NCI-H524 treated with DMSO at 0.1 percent for 48 hours (cell line): ENCODE measurements at places on chromosomes 11 and 22.

GRCh38 chr11:125918140-125918840, 14.0 kb downstream of the DDX25 start:
- DNase-seq = no peak

DNA sequence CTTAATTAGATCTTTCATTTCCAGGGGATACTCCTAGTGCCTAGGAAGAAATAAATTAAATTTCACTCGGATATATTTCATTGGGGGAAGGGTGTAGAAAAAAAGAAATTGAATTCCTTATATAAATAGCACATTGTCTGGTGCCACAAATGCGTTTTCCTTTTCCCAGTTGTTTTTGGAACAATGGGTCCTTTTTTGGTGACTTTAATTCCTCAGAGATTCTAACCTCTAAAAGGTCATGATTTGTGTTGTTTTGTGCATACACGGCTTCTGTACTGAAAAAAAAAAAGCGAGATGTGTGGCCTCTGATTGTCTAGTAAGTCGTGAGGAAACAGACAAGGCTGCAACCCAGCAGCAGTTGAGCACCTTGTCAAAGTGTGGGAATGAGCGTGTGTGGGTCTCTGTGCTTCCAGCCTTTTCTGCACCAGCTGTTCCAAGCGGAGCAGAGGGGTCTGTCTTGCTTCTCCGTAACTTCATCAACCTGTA, 64.5 kb upstream of the CRTAM start:
- DNase-seq = no peak

GRCh38 chr11:128834157-128834556, 32.9 kb downstream of the KCNJ1 start:
- no peak for DNase-seq

GRCh38 chr11:59284773-59285129, 72.0 kb upstream of the MPEG1 start:
- no peak for DNase-seq

- no peak for DNase-seq
Observed at GRCh38 chr22:34004058-34004457, 83.8 kb upstream of the LARGE1 start.
